ENCODE measurements at places on chromosomes 5 and 9.

DNA sequence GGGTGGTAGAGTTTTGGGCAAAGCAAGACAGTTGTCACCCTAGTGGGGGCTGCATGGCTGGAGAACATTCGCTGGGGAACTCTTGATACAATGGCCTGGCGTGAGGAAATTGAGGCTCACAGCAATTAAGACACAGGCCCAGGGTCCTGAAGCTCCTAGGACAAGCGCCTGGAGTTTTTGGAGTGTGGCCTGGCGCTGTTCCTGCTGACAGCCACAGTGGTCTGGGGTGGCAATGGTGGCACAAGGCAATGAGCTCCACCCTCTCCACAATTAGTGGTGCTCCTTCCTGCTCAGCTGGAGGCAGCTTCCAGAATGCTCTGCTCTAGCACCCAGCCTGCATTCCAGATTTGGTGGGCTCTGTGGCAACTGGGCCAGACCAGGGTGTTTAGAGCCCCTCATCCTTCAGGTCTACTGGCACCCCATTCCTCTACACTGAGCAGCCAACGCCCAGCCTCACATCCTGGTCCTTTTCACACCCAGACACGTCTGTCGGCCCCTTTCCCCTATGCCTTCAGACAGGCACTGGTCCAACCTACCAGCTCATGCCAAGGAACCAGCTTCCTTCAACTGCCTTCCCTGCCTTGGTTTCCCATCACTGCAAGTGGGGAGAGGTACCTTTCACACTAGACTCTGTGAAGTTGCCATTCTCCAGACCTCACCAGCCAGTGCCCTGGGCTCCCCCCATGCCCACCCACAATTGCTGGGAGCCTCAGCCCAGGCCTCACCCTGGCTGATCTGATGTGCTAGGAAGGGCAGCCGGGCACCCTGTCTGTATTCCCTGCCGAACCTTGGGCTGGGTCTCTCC lies 138.1 kb upstream of the COL5A1 start:
- no peak for DNase-seq

DNA sequence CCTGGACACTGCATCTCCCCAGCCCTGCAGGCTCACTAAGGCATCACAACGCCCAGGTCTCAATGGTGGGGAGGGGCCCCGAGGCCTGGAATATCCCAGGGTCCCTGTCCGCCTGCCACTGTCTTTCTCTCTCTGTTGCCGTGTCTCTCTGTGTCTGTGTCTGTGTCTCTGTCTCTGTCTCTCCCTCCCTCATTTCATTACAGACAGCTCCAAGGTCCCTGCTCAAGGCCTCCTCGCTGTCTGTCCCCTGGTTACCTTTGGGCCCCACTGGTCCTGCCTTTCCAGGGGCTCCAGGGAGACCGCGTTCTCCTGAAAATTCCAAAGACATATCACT lies 3.2 kb downstream of the FCN1 start:
- no peak for DNase-seq

GRCh38 chr9:122116040-122116439 lies 22.9 kb upstream of the TTLL11 start:
- no peak for DNase-seq

GRCh38 chr9:7467186-7467585 lies 332.4 kb downstream of the DMAC1 start:
- DNase-seq, result no peak

- DNase-seq, result no peak
Measured at GRCh38 chr5:98296426-98296825, 477.0 kb upstream of the RGMB start.

GRCh38 chr5:116038817-116039216 lies 6.5 kb downstream of the ARL14EPL start:
- no peak for DNase-seq

All from activated T-helper 1 cell treated with anti-CD3 and anti-CD28 coated beads, Interleukin-2, amount 50 U/mL, for 16 hours (primary cell).